ENCODE measurements at places on chromosomes 11 and 22.
A peak's percentile ranks its signal among the peaks of the same experiment; 100 is the strongest.

DNA sequence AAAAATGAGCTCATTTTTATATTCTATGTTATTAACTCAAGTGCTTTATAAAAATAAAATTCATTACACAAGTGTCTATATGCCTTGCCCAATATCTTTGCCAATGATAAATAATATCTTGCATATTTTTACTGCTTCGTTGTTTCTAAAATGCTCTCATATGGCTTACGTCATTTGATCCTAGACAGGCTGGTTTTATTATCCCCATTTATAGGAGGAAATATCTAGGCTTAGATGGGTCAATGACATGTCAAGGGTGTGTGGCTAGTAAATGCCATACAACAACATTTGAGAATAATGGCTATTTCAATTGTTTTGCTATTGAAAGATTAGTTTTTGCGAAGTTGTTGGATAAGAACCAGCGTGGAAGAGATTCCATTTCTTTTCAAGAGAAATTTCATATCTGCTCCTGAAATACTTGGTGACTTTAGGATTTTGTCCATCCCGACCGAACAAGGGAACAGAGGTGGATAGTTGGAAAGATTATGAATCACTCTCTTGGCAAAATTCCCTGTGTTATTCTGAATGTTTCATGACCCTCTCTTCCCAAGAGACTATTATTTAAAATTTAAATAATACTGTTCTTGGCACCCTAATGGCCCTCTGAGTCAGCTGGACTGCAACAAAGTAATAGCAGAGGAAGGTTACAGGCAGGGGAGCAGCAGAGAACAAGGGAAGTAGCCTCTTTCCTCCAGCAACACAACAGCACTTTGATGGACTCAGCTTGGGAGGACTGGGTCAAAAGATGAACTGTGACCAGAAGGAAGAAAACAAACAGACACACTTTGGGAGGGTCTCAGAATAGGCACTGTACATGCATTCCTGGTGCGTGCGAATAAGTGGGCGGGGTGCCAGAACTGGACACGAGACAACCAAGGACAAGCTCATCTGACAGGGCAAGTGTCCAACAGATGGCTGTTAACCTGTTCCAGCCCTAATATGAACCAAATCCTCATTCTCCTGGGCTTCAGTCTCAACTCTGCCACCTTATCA lies 94.5 kb downstream of the ME3 start:
- peak; percentile 88 for DNase-seq

DNA sequence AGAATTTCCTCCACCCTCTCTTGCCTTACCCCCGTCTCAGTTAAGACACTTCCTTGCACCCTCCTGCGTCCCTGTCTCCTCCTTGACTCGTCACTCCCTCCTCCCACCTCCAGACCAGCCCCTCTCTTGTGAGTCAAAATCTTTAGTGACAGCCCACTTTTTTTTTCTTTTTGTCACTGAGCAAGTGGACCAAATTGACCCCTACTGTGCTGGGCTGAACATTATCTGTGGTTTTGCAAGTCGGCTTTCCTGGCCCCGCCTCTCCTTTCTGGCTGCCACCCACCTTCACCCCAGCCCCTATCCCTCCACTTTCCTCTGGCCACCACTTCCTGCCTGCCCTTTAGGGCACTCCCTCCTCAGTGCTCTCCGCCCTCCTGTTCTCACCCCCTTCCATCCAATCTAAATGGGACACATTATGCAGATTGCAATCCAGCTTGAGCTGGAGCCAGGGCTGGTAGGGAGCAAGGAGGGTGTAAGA lies at the start of gene APLNR:
Gene APLNR (minus strand): TSS at position 47 of the 478 bp plus-strand sequence. CDS start 246 bp downstream, outside the sequence.
- no peak for DNase-seq

DNA sequence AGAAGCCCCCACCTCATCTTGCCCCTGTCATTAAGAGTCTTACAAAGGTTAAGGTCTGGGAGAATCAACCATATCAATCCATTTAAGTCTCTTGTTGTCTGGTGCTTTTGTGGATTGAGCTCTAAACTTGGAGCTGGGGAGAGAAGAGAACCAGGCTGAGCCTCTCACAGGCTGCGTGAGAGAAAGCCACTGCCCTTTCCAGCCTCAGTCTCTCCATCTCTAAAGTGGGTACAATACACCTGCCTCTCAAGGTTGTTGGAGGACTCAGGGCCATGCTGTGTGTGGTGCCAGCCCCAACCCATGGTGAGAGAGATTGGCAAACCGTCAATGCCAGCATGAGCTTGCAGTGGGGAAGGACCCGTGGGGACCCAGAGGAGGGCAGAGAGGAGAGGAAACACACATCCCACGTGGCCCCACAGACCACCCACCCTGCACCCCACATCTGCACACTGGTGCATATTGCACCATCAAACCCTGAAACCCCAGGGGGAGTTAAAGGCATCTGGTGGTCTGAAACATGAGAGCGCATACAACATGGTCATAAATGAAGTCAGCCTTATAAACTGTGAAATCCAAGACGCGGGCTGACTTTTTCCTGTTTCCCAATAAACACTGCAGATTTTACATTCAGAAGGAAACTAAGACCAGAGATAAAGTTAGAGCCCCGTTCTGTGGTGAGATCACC lies 27.5 kb upstream of the FBLN1 start:
- DNase-seq: peak; percentile 95

GRCh38 chr22:36237462-36238372 lies 1.6 kb downstream of the APOL2 start:
- peak; percentile 13 for DNase-seq

DNA sequence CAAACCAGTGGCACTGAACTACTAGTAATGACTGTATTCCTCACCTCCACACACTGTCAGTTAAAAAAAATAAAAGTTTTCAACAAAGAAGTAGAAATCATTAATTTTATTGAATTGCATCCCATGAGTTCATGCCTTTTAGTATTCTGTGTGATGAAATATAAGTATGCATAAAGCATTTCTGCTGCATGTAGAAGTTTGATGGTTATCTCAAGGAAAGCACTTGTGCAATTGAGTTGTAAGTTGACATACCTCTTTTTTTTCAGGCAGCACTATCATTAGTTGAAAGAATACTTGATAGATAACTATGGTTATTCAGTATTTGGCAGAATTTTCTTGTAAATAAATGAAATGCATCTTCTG lies 104.4 kb downstream of the STIM1 start:
- DNase-seq: no peak

- DNase-seq: no peak
Measured at GRCh38 chr22:43851979-43852307, 10.4 kb downstream of the SULT4A1 start.

DNA sequence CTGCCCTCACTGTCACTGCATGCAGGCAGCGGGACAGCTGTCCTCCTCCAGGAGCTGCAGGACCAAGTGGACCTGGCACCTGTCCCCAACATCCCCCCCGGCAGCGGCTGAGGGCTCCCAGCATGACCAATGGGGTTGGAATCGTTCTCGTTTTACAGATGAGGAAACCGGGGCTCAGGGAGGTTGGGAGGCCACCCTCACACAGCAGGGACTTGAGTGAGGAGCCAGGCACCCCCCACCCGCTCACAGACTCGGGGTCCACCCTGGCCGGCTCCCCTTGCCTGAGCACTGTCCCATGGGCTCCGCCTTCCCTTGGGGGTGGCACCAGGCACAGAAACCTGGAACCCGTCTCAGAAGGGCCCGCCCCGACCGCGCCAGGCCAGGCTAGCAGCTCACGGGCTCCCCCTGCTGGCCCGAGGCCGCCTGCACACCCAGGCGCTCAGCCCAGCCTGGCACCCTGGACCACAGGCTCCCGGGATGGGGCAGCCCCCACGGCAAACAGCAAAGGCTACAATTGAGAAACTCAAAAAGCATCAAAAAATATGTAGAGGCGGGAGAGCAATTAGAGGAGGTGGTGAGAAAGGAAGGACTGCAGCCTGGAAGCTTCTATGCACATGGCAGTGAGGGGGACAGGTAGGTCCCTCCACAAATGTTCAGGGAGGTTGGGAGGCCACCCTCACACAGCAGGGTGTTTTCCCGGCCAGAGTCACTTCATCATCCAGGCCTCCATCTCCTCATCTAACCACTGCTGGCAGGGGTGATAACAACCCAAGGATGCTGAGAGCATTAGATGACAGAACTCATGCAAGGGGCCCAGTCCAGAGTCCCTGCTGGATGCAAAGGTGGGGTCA lies 12.8 kb downstream of the MACROD1 start:
- DNase-seq: no peak

Data from fibroblast of gingiva (primary cell).